Natural killer cell treated with Interleukin-12 subunit alpha and Interleukin-12 subunit beta and Interleukin-15 and Interleukin-18, amount 100 ng/mL, for 72 hours (primary cell): ENCODE measurements at places on chromosomes 13 and 19.
A peak's percentile ranks its signal among the peaks of the same experiment; 100 is the strongest.

GRCh38 chr13:106176117-106176516, 359.3 kb downstream of the EFNB2 start:
- no peaks in the 10 kb centered on the region for H3K36me3 ChIP-seq
- no peak overlapping the region for H3K27ac ChIP-seq
- H3K4me3 ChIP-seq = no peak overlapping the region
- H3K27me3 ChIP-seq = no peaks in the 10 kb centered on the region
- H3K4me1 ChIP-seq = no peaks in the 10 kb centered on the region
- no peak for DNase-seq

- no peak for DNase-seq
- H3K4me3 ChIP-seq = no peak overlapping the region
- H3K27me3 ChIP-seq = no peaks in the 10 kb centered on the region
Observed at GRCh38 chr19:36482876-36483275, 6.5 kb downstream of the ZNF566 start.

GRCh38 chr19:38846097-38846496, 3.7 kb downstream of the HNRNPL start:
- H3K4me3 ChIP-seq = peak overlapping the region; percentile 48
- H3K27ac ChIP-seq = peak overlapping the region; percentile 98
- H3K4me1 ChIP-seq = peaks cover 76% of the 10 kb centered on the region
- no peak for DNase-seq
- H3K27me3 ChIP-seq = no peaks in the 10 kb centered on the region
- peaks cover 44% of the 10 kb centered on the region for H3K36me3 ChIP-seq

DNA sequence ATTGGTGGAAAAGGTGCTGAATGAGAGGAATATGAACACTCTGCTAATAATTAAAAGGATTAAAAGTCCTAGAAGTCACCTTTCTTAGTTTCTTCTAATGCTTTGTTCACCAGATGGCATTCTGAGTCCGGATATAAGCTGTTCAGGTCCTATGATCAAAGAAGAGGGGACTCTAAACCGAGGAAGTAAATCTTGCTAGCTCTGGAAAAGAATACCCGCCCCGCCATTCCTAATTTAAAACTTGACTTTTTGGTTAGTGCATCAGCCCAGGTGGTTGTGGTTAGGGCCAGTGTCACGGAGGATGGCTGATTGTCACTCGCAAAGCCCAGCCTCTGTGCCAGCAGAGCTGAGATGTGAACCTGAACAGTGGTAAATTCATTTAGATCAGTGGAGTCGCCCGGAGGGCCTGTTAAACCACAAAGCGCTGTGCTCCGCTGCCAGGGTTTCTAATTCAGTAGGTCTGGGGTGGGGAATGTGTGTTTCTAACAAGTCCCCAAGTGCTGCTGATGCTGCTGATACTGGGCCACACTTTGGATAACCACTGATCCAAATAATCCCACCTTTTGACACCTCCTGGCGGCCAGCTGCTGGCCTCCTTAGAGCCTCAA, 425.4 kb downstream of the DCT start:
- H3K4me1 ChIP-seq = no peaks in the 10 kb centered on the region
- no peaks in the 10 kb centered on the region for H3K36me3 ChIP-seq

- peak overlapping the region; percentile 76 for H3K4me3 ChIP-seq
- H3K27ac ChIP-seq = peak overlapping the region; percentile 72
- peaks cover 24% of the 10 kb centered on the region for H3K4me1 ChIP-seq
- no peak for DNase-seq
Observed at GRCh38 chr19:1855828-1856255, 7.5 kb downstream of the KLF16 start.

DNA sequence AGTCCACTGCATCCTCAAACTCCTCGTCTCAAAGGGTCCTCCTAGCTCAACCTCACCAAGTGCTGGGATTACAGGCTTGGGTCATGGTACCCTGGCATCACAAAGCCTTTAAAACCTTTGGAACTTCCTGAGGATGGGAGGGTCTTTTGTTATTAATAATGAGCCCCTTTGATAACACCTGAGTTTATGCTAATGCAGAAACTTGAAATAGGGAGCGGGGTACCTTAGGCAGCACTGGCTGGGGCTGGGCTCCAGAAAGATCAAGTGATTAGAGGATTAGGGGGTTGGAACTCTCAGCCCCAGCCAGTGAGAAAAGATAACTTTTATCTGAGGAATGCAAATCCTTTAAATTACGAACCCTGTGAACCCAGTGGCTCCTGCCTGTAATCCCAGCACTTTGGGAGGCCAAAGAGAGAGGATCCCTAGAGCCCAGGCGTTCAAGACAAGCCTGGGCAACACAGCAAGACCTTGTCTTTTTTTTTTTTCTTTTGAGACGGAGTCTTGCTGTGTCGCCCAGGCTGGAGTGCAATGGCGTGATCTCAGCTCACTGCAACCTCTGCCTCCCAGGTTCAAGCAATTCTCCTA, 9.3 kb upstream of the PSPC1 start:
- H3K4me3 ChIP-seq = no peak overlapping the region
- no peaks in the 10 kb centered on the region for H3K4me1 ChIP-seq
